ENCODE measurements at places on chromosomes 12 and 14.

- no peak for DNase-seq
Observed at GRCh38 chr12:50110127-50110761, 1.8 kb upstream of the COX14 start.

DNA sequence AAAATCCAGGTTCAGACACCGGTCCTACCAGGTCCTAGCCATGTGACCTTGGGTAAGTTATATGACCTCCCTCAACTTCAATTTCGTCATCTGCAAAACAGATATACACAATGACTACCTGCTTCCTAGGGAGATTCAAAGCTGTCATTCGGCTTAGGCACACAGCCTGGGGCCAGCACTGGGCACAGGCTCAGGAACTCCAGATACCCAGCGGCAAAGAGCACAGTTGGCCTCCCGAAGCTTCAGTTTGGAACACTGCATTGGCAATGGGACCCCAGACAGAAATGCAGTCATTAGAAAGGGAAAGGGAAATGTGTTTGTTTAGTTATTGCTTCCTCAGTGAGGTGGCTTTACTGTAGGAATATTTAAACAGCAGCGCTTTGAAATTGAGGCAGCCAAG lies 11.4 kb downstream of the PLEKHG6 start:
- DNase-seq, result no peak

- no peak for DNase-seq
Observed at GRCh38 chr12:53657041-53657440, 18.8 kb downstream of the ATP5MC2 start.

DNA sequence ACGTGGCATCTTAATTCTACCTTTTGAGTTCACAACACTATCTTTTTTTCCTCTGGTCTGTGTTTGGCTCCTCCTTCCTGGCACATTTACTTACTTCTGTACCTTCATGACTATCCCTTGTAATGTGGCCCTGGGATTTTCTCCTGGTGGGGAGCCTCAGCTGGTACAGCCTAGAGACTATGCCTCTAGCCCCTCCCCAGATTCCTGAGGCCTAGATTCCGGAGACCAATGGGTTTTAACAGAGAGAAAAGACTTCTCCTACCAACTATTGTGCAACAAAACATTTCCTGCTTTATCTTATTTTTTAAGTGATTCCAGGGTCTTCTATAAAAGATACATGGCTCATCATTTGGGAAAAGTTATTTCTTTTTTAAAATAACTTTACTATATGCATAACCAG lies 216.2 kb upstream of the KRR1 start:
- DNase-seq, result no peak

DNA sequence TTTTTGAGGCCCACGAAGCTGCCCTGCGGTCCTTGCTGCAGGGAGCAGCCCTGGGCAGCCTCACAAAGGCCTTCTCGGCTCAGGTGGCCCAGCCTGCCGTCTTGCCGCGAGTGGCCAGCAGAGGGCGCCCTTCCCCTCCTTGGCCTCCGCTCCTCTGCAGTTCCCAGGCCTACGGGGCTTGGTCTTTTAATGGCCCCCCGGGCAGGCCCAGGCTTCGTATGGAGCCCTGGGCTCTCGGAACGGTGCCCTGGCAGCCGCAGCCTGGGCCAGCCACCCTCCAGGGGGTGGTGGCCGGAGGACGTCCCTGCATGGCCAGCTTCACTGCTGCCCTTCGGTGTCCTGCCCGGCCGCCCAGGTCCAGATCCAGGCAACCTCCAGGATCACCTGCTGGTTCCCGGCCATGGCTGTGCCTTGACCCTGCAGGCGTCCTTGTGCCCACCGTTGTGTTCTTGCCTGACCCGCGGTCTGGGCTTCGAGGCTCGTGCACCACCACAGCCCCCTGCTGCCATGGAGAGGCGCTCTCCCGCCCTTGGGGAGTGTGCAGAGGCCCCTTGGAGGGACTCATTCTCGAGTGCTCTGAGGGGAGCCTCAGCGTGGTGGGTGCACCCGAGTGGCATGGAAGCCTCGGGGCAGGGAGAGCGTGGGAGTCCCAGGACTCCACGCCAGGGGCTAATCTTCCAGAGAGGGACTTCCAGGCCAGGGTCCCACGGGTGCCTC lies 9.4 kb downstream of the ASPG start:
- peak; percentile 29 for DNase-seq

DNA sequence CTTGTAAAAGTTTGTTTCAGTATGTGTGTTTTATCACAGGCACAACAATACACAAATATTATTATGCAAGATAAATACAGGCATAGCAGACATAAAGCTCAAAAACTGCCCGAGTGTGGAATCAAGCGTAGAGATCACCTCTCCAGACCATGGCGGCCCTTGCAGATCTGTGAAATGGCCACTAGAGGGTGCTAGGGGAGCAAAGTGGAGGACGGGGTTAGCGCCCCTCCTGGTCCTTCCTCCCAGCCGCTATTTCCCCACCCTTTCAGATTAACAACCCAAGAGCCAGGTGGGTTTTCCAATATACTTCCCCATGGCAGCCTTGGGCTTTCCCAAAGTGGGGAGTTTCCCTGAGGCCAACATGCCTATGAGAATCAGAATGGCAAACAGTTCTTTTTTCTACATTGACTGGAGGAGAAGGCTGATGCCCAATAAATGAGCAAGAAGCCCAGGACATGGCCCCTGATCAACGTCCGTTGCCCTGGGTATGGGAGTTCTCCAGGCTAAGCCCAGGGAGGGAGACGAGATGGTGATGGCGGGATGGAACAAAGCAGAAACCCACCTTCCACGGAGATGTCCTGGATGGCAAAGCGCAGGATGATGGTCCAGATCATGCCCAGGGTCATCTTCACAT lies 67.4 kb downstream of the ACTN1 start:
- peak; percentile 22 for DNase-seq

- no peak for DNase-seq
Observed at GRCh38 chr14:29846339-29847055, 81.2 kb downstream of the PRKD1 start.

GRCh38 chr14:103108749-103109207 lies 14.3 kb downstream of the EXOC3L4 start:
- DNase-seq, result no peak

DNA sequence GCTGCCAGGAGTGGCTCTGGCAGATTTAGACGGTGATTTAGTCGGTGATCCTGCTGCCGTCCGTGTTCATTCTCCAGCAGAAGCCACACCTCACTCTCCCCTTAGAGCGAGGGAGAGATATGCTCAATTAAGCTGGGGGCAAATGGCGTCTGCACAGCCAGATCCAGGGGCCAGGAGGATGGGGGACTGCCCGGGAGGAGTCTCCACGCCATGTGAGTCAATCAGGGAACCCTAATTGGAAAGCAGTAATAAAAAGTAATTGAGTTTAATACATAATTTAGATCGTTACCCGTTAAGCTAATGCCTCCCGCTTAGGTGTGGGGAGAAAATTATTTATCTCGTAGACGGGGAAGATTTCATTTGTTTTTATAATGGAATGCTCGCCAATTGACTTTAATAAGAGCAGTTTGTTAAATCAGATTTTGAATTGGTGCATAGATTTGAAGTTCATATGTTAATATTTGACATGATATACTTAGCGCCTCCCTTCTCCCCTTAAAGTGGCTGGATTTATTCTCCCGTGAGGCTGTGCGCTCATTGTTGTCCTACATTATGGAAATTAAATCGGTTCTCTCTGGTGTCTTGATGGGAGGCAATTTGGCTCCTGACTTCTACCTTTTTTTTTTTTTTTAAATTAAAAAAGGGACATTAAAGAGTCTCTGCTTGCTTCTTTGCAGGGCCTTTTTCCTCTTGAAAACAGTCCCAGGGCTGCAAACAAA lies 104.9 kb upstream of the C14orf180 start:
- no peak for DNase-seq
